Spinal cord (tissue), 10 donors: ENCODE measurements at places on chromosomes 13 and 19. TPM values are rescaled to one million over a fixed set of nuclear protein-coding genes. Genes with fewer than 3 reads are reported as not detected.

DNA sequence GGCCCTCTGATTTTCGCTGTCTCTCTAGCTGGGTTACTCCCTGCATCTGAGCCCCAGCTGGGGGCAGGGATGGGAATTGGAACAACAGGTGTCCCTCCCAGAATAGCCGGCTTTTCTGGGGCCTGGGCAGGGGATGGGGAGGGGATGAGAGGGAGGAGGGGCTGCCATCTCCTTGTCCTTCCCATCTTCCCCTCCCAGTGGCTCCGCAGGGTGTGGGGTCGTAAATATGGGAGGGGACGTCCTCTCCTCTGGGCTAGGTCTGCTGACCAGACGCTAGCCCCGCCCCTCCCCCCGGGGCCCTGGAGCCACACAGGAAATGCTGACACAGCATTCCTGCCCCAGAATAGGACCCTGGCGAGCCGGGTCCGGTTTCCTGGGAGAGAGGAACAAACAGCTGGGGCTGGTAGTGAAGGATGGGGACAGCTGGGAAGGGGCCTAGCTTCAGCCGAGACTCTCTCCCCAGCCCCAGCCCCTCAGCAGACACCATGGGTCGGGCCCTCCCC, 1.1 kb downstream of the RYR1 start:
- no peak for DNase-seq

- DNase-seq, result no peak
These were observed 142.3 kb upstream of the HTR2A start for GRCh38 chr13:47039106-47039505.

DNA sequence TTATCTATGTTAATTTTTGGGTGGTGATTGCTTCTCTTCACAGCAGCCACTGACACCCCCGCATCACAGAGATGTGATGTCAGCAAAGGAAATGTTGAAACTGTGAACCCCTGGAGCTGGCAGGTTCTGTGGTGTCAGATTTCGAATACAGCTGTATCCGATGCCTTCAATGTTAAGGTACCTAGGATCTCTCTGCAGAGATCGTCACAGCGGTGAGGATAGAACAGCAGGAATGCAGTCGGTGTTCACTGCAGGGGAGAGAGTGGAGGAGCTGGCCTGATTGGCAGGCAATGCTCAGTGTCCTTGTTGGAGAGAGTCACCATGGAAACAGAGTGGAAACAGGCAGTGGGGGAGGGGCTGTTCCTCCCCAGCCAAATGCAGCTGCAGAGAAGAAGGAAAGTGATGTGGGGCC, 79.5 kb upstream of the ZNF835 start:
- DNase-seq, result peak; percentile 92

GRCh38 chr19:44957526-44957925, 2.3 kb downstream of the CLPTM1 start:
- no peak for DNase-seq

GRCh38 chr19:16609511-16610200, 18.3 kb downstream of the MED26 start:
- DNase-seq, result no peak

GRCh38 chr19:53165691-53166091, 6.8 kb upstream of the ZNF347 start:
- no peak for DNase-seq

GRCh38 chr13:42544246-42544926, 29.6 kb upstream of the TNFSF11 start:
- no peak for DNase-seq

- DNase-seq, result no peak
These were observed 25.9 kb downstream of the MPND start for GRCh38 chr19:4369109-4369887.

GRCh38 chr13:80139196-80139595, 201.7 kb downstream of the SPRY2 start:
- no peak for DNase-seq

GRCh38 chr13:85282876-85283275, 516.3 kb downstream of the SLITRK6 start:
- no peak for DNase-seq

GRCh38 chr19:39174558-39175544, 21.9 kb upstream of the NCCRP1 start:
- no peak for DNase-seq

- DNase-seq, result no peak
These were observed 7.6 kb downstream of the MEGF8 start for GRCh38 chr19:42333018-42333417.

DNA sequence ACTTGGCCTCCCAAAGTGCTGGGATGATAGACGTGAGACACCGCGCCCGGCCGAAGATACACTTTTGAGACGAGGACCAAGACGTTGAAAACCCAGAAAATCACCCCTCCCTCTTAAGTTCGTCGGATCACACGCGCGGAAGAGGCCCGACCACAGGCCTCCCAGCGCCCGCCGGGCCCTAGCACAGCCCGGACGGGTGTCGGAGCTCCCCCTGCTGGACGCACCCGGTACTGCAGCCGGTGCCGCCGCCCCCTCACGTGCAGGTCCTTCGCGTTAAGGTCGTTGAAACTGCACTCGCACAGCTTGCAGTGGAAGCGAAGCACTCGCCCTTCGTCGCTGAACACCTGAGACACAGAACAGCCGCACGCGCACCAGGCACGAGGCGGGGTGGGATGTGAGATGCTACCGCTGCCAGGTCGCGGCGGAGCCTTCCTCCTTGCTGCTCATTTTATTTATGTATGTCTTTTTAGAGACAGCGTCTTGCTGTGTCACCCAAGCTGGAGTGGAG, 35.7 kb upstream of the MATK start:
- DNase-seq, result peak; percentile 51

DNA sequence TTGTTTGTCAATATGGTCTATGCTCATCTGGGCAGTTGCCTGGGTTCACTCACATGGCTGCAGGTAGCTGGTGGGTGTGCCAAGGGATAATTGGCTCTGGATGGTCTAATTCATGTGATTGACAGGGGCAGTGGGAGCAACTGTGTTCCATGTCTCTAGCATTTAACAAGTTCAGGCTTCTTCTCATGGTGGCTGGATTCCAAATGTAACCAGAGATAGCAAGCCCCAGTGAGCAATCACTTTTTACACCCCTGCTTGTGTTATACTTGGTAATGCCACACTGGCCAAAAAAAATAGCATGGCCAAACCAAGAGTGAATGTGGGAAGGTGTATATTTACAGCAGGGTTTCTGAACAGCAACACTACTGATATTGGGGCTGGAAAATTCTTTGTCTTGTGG, 89.6 kb upstream of the TNFSF11 start:
- no peak for DNase-seq

- DNase-seq, result no peak
These were observed 59.8 kb upstream of the C1QTNF9 start for GRCh38 chr13:24249624-24250023.

DNA sequence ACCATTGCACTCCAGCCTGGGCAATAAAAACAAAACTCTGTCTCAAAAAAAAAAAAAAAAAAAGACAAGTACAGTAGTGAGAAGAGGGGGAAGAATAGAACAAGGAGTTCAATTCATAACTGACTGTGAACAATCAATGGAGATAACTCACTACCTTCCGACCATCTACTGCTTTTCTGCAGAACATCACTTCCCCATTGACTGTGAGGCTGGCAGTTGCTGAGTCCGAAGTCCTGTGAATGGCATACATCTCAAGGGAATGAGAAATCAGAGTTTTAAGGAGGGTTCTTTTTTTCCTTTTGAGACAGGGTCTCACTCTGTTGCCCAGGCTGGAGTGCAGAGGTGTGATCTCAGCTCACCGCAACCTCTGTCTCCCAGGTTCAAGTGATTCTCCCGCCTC, 11.2 kb downstream of the ZNF565 start:
- no peak for DNase-seq

ACER1 gene
- total RNA-seq, result 0.11 TPM

LATS2 gene
- 12.1 TPM for total RNA-seq

LYPD3 gene
- 0.20 TPM for total RNA-seq

NCAN gene
- total RNA-seq, result 135 TPM

HMGB1 gene
- total RNA-seq, result 296 TPM

PSG1 gene
- not detected for total RNA-seq

GJB2 gene
- 54.0 TPM for total RNA-seq

DCT gene
- 2.0 TPM for total RNA-seq

OR7C1 gene
- total RNA-seq, result 0.83 TPM

CD37 gene
- 10.5 TPM for total RNA-seq

ASF1B gene
- total RNA-seq, result 11.5 TPM

JAK3 gene
- total RNA-seq, result 4.3 TPM

CEACAM4 gene
- total RNA-seq, result 0.17 TPM

CFAP97D2 gene
- 0.22 TPM for total RNA-seq

CALR3 gene
- total RNA-seq, result 0.20 TPM

PCSK4 gene
- 5.9 TPM for total RNA-seq

GRIN2D gene
- total RNA-seq, result 2.6 TPM

IL17D gene
- 30.2 TPM for total RNA-seq

RNF126 gene
- total RNA-seq, result 13.4 TPM

POU2F2 gene
- total RNA-seq, result 2.9 TPM
